OCI-LY7 (cell line): ENCODE measurements at places on chromosomes 1 and 21.

DNA sequence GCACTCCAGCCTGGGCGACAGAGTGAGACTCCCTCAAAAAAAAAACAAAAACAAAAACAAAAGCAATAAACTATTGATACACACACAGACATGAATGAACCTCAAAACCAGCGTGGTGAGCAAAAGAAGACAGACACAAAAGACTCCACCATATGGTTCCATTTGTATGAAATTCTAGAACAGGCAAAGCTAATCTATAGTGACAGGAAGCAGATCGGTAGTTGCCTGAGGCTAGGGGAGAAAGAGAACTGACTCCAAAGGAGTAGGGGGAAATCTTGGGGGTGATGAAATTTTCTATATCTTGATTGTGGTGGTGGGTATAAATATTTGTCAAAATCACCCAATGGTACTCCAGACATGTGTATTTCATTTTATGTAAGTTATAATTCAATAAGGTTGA lies 20.9 kb downstream of the LACTBL1 start:
- DNase-seq = no peak

GRCh38 chr1:30318864-30319718 lies 404.3 kb downstream of the MATN1 start:
- DNase-seq = no peak

DNA sequence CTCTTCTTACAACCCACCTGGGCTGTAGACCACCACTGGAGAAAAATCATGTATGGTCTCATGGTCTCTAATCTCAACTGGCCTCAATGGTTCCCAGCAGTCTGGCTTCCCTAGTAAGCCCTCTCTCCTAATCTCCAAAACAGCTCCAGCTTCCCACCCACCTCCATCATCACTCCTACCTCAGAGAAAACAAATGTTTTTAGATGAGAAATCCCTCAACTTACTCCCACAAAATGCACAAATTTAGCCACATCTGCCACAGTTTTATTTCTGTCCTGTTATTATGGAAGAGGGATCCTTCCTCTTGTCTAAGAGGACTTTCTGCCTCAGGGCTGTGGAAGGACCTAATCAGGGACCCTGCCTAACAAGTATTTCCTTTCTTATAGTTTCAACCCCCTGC lies 32.1 kb downstream of the TP53BP2 start:
- DNase-seq = no peak

GRCh38 chr1:31764312-31765040 lies at the start of gene ADGRB2:
TSS of gene ADGRB2 (minus strand) at chr1:31764340. CDS start at chr1:31757221, 7,119 bp downstream.
- peak; percentile 31 for DNase-seq

- no peak for DNase-seq
Observed at GRCh38 chr1:119535381-119535780, 28.4 kb downstream of the HSD3B1 start.

DNA sequence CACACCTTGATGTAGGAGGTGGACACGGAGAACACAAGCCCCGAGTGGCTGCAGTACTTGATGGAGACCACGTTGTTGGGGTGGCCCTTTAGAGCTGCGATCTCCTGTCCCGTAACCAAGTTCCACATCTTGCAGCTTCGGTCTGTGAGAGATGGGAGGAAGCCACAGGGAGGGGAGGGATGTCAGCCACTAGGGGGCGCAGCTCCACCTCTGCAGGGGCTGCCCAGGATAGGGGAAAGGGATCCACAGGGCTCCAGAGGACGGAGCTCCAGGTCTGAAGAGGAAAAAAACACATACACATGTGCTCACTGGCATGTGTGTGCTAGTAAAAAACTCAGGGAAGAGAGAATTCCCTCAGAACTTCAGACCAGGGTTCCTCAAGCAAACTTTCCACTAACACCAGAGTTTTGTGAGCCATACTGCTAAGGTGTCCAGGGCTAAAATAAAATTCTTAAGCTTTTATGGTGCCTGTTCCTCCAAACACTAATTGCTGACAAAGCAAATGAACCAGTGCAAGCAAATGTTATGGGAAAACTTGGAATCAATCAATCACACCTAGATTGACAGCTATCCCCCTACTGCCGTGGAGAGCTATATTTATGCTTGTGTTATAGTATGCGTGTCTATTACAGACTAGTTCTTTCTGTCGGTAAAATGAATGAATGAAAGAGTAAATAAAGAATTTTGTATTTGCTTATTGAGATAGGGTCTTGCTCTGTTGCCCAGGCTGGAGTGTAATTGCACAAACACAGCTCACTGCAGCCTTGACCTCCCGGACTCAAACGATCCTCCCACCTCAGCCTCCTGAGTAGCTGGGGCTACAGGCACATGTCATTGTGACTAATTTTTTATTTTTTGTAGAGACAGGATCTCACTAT lies 43.7 kb downstream of the KIF21B start:
- DNase-seq = peak; percentile 59

DNA sequence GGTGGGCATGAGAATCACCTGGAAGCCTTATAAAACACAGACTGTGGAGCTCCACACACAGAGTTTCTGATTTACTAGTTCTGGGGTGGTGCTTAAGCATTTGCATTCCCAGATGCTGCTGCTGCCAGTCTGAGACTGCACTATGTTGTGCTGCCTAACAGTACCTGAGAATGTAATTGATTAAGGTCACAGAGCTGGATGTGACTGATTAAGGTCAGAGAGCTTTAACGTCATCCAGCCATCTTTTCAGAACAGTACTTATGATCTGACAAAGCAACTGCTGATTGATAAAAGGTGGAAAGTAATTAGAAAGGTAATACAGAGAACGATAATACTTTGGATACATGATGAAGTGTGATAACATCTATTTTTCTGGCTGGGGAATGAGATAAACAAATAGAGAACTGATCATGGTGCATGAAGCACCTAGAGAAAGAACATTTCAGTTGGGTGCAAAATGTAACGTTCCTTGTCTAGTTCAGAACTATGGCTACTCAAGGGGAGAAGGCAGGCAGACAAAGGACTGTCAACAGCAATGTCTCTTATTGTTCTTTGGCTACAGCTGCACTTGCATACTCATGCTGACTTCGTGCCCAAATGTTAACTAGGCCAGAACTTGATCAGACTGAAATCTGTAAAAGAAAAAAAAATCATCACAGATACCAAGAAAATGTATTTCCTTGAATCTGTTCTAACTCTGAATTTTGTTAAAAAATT lies 3.7 kb upstream of the UCK2 start:
- no peak for DNase-seq

DNA sequence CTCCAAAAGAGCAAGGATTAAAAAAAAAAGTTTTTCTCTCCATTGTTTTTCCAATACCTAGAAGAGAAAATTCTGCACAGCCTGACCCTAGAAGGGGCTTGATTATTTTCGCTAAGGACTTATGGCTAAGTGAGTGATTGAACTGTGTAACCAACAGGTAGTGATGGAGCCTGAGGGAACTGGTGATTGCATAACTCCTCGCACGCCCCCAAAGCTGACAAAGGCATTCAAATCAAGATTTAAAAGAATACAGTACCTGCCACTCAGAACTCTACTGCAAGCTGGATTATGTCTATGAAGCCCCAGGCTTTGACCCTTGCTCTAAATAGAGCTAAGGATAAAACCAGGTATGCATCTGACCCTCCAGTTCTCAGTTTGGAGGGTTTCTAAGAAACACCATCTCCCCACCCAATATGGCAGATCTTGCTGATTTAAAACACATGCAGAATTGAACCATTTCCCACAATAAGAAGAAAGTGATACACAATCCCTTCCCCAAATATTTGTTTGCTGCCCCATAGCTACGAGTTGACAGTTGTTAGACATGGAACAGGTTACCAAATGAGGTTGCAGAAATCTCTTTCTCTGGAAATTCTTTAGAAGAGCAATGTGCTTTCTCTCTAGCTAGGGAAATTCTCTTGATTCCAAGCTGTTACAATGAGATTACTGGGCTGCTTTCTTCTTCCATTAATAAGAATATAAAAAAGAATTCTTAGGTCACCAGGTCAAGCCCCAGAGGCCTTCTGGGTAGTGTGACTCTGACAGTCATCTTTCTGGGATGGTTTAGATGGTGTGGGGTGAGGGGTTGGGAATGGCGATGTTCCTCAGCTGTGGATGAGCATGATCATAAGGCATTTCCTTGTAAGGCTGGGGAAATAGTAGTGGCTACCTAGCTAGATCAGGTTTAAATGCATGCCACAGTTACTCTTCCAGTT lies 35.1 kb downstream of the FGGY start:
- no peak for DNase-seq

DNA sequence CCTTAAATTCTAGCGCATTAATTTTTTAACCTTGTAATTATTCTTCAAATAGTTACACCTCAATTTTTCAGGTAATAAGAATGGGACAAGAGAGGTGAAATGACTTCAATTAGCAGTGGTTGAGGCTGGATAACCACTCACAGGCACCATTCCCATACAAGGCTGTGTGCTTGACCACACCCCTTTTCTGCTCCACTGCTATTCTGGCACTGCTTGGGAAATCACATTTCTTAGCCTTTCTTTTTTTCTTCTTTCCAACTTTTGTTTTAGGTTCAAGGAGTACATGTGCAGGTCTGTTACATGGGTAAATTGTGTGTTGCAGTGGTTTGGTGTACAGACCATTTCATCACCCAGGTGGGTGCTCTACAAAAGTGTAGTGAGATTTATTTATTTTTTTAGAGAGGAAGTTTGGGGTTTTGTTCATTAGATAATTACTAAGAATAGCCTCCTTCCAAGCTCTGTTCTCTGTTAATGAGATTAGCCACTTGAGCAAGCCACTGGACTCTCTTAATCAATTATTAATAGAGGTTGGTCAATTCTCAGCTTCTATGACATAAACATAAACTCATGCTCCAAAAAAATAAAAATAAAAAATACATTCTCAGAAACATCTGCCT lies 14.4 kb downstream of the ILDR2 start:
- no peak for DNase-seq

DNA sequence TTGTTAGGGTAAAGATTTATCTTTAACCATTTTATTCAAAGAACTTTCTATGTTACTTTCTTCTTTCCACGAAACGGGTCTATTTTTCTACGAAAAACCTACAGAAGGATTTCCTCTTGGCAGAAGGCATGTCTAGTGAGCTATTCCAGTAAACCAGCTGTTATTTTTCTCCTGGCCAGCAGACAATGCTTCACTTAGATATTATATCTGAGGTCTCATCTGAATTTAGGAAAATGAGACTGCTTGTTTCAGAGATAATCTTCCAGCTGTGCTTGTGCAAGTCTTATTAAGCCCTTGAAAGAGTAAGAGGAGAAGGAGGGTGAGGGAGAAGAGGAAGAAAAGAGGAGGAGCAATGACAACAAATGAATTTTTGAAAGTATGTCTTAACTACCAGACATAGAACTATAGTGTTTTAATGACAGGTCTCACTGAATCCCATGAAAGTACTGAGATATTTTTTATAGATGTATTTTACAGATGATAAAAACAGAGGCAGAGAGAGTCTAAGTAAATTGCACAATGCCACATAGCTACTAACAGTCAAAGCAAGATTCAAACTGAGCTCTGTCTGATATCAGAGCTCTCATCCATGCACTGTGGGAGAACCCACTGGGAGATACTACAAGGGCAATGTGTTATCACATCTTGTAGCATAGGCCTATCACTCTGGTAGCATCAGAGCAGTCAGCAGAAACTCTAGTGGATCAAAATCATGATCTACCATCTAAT lies 54.6 kb upstream of the SAMSN1 start:
- DNase-seq = no peak

GRCh38 chr1:180269645-180270529 lies 39.8 kb downstream of the LHX4 start:
- DNase-seq = no peak

DNA sequence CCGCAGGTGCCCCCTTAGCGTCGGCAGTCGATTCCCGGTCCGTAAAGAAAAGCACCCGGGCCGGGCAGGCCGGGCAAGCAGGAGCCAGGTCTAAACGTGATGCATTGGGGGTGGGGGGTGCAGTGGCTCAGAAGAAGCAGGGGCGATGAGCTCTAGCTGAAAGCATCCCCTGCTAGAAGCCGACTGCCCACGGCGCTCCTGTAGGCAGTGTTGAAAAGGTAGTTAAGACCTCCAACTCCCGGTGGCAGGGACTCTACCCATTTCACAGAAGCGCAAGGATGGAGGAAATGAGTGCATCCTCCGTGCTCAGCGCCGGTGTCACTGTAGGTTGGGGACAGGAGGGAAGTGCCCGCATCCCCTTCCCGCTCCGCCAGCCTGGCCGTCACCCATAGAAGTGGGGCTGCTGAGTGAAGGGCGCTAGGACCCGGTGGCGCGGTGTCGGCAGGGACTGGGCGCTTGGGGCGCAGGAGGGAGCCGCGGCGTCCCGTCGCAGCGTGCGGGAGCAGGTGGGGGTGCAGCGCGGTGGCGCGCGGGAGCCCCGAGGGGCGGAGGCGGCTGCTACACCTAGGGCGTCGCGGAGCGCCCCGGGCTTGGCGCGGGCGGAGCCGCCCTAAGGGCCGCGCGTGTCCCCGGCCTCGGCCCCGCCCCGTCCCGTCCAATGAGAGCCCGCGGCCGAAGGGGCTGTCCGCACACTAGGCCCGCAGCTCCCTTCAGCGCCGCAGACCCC lies at the start of gene WNT2B:
Gene WNT2B (plus strand): TSS at position 688 of the 727 bp plus-strand sequence. CDS start 298 bp downstream, outside the sequence.
- peak; percentile 55 for DNase-seq

DNA sequence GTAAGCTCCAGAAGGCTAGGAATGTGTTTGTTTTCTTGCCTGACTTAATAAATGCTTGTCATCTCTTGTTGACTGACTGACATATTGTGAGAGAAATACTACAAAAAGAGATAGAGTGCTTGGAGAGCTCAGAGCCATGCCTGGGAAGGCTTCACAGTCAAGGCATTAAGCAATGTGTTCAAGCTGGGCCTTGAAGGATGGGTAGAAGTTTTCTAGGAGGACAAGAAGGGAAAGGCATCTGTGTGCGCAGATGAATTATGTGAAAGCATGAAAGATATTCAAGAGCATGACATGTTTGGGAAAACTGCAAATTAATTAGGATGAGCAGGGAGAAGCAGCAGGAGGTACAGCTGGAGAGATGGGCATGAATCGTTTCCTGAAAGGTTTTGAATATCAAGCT lies 5.6 kb downstream of the SLAMF8 start:
- no peak for DNase-seq

DNA sequence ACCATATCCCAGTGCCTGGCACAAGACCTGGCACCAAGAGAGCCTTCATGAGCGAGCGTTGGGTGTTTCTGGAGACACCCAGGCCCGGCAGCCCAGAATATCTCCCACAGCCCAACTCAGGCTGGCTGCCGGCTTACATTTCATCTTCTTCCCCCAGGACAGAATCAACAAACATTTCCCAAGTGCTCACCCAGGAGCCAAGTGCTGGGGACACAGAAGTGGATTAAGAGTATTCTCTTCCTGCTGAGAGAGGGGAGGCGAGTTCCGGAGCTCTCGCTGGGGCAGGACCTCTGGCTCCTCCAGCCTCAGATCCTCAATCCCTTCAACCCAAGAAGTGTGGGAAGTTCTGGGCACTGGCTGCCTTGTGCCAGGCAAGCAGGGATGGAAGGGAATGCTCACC lies 23.6 kb downstream of the IFFO2 start:
- DNase-seq = no peak
